NCI-H146 (cell line): ENCODE measurements at places on chromosomes 12 and 14.

DNA sequence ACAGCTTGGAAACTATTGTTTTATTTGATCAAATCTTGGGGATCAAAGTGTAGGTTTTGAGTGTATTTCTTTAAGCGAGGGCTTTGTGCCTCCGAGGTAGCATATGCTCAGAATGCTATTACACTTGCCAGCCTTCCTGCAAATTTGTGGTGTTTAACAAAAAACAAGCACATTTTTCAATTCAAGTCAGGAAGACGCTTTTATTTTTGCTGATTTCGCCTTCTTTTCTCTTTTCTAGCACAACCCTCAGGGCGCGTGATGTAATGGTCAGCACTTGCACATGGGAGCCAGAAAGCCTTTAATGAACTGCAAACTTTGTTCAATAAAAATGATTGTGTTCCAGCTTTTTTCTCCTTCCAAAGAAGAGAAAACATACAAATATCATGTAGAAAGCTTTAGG lies 466.5 kb downstream of the PRKD1 start:
- DNase-seq: peak; percentile 45

GRCh38 chr12:97046901-97047300 lies 139.8 kb downstream of the NEDD1 start:
- DNase-seq: no peak

DNA sequence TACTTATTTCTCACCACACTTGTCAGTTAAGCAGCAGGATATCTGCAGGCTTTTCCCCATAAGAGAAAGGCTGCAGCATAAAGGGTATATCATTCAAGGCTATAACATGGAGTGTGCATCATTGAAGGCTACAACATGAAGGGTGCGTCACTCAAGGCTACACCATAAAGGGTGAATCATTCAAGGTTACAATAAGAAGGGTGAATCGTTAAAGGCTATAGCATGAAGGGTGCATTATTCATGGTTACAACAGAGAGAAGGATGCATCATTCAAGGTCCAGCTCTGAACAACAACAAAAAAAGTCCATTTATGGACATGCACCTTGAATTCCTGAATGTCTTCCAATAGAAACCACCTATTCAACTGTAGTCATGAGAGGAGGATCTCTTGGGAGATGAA lies 32.8 kb upstream of the LUM start:
- DNase-seq: no peak

DNA sequence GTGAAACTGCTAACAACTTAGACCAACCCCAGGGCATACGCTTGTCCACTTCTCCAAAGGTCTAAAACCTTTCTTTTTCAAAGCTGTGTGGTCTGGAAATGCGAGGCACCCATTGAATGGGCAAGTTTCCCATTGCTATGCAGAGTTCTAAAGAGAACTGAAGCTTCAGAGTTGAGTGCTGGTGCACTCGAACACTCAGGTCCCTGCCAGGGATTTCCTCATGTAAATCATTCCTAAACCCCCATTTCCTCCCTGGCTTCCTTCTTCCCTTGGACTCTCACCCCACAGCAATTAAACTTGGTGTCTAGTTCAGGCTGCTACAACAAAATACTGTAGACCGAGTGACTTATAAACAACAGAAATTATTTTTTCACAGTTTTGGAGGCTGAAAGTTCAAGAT lies 2.2 kb upstream of the PXN start:
- no peak for DNase-seq

DNA sequence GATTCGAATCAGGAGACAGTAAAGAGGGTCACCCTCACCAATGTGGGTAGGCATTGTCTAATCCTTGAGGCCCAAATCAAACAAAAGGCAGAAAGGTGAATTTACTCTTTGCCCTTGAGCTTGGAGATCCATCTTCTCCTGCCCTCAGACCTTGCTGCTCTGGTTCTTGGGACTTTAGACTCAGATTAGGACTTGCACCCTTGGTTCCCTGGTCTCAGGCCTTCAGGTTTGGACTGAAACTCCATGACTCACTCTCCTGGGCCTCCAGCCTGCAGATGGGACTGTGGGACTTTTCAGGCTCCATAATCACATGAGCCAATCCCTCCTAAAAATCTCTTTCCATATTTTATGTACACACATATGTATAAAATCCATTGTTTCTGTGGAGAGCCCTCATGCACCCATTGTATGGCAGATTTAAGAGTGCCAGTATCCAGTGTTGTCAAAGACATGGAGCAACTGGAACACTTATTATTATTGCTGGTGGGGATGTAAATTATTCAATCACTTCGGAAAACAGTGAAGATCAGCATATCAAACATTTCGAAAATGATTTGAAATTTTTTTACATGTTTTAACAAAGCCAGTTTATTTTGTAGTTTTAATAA lies 48.7 kb downstream of the EID3 start:
- no peak for DNase-seq

DNA sequence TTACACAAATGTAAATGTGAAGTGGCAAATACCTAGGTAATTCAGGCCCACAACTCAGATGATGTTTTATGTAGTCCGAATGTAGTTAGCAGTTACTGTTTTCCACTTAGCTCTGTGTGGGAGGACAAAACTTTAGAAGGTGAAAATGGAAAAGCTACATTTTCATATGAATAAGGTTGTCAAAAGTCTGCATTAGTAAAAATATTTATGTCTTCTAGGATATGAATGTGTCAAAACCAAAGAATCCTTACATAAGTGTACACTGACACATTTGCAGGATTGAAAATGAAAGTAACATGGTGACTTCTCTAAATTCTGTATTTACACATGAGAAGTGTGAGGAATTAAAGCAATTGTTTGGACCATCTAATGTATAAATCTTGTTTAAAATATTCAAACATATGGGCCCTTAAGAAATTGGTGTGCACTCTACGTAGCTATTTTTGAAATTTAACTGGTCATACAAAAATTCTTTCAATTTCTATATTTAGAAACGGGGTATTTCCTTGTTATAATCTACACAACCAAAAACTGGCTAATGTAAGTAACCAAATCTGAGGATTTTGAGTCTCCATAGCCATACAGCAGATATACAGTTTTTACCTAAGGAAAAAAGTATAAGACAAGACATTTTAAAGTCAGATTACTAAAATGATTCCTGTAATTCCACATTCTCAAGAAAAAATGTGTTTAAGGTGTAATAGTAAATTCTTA lies 5.4 kb downstream of the CDKN1B start:
- no peak for DNase-seq

- DNase-seq: peak; percentile 75
Measured at GRCh38 chr12:14664434-14665023, 31.9 kb downstream of the GUCY2C start.

DNA sequence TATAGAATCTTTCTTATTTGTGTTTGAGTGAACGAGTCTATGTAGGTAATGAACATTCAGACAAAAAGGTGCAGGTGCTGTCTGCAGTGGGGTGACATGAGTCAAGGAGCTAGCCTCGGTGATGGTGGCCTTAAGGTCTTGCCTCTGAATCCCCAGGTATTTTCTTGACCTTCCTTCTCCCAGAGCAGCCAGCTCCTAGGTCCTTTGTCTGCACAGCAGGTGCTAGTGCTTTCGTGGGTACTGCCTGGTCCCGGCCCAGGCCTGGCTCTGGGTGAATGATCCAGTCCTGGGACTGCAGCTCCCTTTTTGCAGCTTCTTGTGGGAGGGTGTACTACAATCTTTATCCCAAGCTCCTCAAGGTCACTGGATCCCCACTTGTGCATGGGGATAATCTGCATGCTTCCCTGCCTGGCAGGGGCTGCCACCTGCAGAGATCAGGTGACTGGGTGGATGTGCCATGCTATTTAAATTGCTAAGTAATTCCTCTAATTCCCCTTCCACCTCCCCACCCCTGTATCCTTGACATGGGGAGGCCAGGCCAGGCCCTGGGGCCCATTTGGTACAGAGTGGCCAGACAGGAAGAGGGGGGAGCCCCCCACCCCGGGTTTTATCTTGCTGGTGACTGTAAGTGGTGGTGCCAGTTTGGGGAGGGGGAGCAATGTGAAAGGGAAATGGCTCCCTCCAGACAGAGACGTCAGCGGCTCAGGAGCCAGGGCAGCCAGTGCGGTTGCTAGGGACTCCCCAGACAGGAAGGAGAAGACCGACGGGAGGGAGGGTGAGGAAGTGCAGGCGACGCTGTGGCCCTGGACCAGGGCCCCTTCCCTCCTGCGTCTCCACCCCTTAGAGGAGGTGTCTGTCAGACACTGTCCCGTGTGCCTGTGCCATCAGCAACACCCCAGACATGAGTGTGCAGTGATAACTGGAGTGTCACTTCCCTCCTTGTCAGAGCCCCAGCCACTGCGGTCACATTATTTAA lies 6.7 kb downstream of the VASH1 start:
- peak; percentile 34 for DNase-seq

DNA sequence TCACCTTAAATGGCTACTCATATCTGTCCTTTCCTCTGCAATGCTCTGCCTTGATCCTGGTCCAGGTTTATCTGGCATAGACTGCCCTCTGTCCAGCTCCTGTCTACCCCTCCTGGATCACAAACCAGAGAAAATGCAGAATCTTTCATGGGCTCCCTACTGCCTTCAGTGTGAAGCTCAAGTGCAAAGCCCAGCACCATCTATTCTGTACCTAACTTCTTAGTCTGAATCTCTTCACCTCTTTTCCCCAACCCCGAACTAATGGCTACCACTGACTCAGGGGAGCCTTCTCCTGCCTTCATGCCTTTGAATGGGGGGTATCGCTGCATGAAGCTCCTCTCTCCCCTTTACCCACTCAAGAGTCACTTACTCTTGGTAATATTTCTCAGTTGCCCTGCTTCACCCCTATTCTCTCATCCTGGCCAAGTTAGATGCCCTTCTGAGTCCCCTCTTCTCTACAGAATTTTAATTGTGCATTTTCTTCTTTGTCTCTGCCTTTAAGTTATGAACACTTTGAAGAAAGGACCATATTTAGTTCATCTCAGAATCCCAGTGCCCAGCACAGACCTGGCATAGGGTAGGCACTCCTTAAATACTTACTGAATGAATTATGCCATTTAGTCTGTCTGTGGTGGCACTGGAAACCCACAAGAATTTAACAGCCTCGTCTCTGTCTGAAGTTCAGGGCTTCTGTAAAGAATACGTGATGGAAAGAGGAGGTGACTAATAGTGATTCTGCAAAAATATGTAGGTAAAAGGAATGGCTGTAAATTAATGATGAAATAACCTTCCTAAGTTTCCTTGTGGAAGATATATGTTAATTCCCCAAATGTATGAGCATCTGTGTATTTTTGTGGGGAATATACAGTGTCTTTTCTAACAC lies 191.3 kb upstream of the AMIGO2 start:
- no peak for DNase-seq
